ENCODE measurements at places on chromosomes 3 and 15. TPM values are rescaled to one million over a fixed set of nuclear protein-coding genes. Genes with fewer than 3 reads are reported as not detected.

CRABP1 gene
- polyA plus RNA-seq: not detected

MAP3K13 gene
- polyA plus RNA-seq: 38.4 TPM

GRCh38 chr3:40911928-40912327 lies 287.4 kb upstream of the CTNNB1 start:
- DNase-seq: no peak

DNA sequence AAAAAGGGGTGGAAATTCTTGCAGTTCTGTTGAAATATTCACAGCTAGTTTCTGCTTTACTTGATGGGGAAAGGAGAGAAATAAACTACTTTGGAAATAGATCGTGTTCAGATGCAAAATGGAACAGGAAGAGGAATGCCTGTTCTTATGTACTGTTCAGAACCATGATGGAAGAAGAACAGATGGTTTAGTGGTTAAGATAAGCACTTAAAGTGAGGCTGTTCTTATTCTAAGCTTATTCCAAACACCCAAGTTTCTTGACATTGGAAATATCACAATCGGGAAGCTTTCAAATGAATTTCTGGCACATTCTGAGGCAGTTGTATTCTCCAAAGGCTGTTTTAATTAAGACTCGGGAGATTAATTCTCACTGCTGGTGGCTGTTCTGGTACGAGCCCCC lies 228.5 kb downstream of the LSAMP start:
- no peak for DNase-seq

DNA sequence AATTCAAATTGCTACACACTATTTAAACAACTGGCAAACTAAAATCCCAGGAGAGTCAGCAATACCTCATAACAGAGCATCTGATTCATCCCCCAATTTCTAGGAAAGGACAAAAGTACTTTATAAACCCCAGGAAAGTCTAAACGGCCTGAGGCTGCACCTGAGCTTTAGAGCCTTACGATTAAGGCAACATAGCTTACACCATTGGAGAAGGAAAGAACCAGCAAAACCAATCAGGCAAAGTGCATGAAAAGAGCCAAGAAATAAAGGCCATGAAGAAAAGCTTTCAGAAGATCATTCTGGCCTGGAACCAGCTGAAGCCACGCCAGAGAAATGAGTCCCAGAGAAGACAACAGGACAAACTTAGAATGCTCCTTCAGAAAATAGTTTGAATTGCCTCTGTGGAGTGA lies 48.1 kb downstream of the PTPN9 start:
- DNase-seq: peak; percentile 68

- DNase-seq: peak; percentile 89
These were observed 1.9 kb upstream of the ALS2CL start for GRCh38 chr3:46695177-46695961.

PLAAT1 gene
- not detected for polyA plus RNA-seq

LRRIQ4 gene
- not detected for polyA plus RNA-seq

TM6SF1 gene
- 2.2 TPM for polyA plus RNA-seq

NR2E3 gene
- 0.46 TPM for polyA plus RNA-seq

FOXL2 gene
- polyA plus RNA-seq: not detected

DNA sequence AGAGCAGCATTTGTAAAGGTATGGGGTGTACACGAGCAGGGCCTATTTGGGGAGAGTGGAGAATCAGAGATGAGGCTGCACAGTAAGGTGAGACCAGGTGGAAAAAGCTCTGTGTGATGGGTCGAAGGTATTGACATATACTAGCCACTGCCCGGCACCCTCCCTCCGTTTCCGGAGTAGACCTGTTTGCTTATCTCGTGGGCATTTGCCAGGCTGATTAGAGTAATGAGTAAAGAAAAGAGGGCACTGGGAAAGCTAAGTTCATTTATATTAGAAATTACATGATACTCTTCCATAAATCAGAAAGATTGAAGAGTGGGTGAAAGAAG lies 46.2 kb upstream of the ATG7 start:
- DNase-seq: no peak

- peak; percentile 33 for DNase-seq
These were observed 2.4 kb downstream of the EHD4 start for GRCh38 chr15:41969851-41970431.

DNA sequence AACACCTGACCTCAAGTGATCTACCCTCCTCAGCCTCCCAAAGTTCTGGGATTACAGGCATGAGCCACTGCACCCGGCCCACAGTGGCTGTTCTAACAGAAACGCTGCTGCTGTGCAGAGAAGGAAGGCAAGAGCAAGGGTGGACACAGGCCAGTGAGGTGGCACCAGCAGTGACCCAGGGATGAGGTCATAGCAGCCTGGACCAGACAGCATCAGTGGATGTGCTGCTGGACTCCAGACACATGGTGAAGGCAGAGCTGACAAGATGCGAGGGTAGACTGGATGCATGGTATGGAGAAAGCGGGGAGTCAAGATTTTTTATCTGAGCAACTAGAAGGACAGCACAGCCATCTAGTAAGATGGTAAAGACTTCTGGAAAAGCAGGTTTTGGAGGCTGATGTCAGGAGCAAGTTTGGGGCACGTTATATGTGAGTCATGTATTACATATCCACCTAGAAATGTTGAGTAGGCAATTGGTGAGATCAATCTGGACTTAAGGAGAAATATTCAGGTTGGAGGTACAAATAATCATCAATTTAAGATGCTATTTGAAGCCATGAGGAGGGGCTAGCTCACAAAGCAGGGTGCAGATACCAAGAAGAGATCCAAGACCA lies 22.1 kb upstream of the TJP1 start:
- no peak for DNase-seq

DNA sequence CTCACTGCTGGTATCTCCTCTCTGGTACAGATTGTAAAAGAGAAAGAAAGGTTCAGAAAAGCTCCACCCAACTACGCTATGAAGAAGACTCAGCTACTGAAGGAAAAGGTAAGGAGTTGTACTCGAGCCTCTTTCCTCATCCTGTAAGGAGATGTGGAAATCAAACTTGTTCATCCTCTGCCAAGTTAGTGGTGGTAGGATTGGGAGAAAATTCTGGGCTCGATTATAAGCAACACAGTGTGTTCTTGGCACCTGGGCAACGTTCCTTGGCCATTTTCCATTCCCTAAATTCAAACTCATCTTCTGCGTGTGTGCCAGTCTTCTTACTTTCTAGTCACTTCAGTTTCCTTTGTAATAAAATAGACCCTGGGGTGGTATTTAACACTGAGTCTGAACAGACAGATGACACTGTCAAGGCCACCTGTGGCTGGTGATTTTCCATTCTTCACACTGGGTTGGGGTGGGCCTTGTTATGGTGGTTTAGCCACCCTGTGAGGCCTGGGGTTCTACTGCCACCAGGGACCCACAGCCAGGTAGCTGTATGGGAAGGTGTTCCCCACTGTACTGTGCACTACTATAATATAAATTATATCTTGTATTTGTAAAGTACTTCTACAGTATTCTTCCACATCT lies 17.1 kb upstream of the ITPKA start:
- no peak for DNase-seq

DNA sequence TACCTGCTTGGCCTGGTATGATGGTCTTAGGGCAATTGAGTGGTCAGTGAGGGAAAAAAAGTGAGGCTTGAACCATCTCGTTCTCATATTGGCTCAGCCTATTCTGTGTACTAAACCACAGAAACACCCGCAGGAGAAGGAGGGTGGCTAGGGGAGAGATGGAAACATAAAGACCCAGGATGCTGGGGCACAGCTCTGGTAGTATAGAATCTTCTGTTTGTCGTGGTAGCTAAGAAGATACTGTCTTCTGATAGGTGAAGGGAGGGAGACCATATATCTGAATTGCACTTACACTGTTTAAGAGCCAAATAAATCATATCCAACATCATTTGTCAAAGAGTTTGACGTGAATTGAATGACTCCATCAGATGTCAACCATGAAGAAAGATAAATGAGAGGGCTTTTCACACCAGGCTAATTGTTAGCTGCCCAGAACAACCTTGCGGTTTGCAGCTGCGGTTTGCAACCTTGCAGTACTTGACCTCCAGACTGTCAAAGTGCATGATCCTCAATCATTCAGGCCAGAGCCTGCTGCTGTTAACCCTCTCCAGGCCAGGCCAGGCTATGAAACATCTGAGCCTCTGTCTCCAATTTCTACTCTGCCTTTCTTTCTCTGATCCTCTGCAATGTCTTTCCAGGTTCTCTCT lies 40.9 kb upstream of the PIK3R4 start:
- no peak for DNase-seq

GRCh38 chr3:53892286-53892637 lies 603 bp upstream of the SELENOK start:
- no peak for DNase-seq

- no peak for DNase-seq
These were observed 250.5 kb downstream of the UACA start for GRCh38 chr15:70512772-70513362.

- no peak for DNase-seq
These were observed 12.8 kb upstream of the GATA2 start for GRCh38 chr3:128505771-128506170.

- no peak for DNase-seq
These were observed 256.4 kb downstream of the TLE3 start for GRCh38 chr15:69841113-69841828.

DNA sequence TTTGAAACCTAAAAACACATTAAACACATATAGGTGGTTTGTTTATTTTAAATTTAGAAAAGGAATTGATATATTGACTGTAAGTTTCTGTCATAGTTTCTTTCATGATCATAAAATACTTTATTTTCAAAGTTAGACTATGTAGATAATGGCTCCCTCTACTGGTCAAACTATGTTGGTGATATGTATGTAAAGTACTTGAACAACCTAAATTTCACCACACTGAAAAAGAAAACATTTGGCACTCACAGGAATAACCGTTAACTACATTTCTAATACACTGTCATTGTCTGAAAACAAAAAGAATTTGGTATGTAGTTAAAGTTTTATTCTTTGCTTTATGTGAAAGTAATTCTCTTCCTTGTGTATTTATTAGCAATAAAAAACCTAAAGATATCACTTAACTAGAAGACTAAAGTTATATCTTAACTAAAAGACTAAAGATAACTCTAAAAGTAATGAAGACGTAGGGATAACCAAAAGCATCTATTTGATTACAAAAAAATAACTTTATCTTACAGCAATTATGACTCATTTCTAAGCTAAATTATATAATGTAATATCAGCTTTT lies 427.5 kb downstream of the VGLL3 start:
- DNase-seq: no peak

- DNase-seq: peak; percentile 92
These were observed 14.0 kb upstream of the SSUH2 start for GRCh38 chr3:8658306-8659212.

DNA sequence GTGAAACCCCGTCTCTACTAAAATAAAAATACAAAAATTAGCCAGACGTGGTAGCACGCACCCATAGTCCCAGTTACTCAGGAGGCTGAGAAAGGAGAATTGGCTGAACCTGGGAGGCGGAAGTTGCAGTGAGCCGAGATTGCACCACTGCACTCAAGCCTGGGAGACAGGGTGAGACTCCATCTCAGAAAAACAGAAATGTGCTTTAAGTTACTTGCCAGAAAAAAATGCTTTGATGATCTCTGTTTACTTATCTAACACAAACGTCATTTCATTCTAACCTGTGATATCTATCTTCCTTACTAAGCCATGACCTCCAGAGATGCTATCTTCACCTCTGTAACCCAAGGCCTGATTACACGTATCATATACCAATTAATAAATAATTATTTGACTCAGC lies 7.4 kb downstream of the NKIRAS1 start:
- no peak for DNase-seq

DNA sequence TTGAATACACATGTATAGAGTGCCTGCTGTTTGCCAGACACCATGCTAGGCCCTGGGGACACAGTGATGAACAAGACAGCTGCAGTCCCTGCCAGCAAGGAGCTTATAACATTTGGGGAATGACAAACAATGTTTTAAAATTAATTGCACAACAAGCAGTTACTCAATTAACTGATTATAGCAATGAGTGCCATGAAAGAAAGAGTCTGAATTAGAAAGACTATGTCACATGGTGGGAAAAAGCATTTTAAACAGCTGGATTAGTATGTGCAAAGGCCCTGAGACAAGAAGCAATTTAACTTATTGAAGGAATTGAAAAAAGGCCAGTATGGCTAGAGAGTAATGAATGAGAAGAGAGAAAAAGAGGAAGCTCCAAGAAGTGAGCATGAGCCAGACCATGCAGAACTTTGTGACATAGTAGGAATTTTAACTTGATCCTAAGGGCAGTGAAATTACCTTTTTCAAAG lies 64.5 kb upstream of the PLXNA1 start:
- no peak for DNase-seq

GRCh38 chr15:80693682-80694610 lies 1.2 kb upstream of the ABHD17C start:
- DNase-seq: no peak

GRCh38 chr3:101423984-101424888 lies 88.8 kb downstream of the SENP7 start:
- DNase-seq: no peak

DNA sequence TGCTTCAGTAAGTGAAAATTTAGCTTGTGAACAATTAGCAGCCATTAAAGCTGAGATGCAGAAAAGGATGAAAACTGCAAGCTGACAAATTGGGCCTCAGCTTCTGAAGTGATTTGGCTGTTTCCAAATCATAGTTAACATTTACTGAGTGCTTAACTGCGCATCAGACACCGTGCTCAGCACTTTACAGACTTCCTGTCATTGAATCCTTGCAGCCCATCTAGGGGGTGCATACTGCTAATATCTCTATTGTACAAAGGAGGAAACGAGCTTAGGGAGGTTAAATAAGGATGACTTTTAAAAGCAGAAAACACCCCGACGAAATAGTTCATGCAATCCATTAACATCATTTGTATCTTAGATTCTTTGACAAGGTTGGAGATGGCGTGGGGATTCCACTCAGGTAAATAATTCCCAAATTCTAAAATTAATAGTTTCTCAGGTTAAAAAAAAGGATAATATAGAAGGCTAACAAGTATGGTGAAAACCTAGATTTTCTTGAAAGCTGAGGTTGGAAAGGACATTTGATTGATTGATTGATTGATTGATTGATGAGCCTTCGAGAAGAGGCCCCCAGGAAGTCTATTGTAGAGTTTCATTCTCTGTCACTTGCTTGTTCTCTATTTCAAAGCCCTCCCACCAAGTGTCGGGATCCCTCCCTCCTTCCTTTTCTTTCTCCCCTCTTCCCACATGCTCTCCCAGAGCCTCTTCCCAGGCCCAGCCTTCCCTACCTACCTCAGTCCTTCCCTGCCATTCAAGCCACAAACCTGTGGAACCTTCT lies 23.5 kb upstream of the EPHB3 start:
- DNase-seq: no peak

GRCh38 chr3:146701246-146701645 lies 96.1 kb upstream of the PLSCR5 start:
- no peak for DNase-seq

GRCh38 chr3:11808231-11808630 lies 38.5 kb downstream of the TAMM41 start:
- DNase-seq: no peak

- no peak for DNase-seq
These were observed 120.5 kb downstream of the FBLN2 start for GRCh38 chr3:13669457-13669856.

FBXW12 gene
- not detected for polyA plus RNA-seq

DNA sequence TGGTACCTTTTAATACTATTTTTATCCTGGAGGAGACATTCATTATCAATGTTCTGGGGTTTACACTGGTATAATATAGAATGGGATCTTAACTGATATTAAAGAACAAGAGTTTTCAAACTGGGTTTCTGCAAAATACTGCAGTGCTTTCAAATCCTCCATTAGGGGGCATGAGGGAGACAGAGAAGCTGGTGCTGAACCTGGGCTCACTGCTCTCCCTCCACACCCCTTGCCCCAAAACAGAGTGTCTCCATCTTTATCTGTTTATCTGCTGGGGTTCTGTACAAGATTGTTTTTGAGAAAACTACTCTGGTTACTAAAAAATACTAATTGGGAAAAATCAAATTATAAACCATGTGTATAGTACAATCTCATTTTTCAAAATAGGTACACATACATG lies 41.7 kb downstream of the CADPS start:
- no peak for DNase-seq

GRCh38 chr15:42009474-42009873 lies 11.4 kb downstream of the PLA2G4E start:
- DNase-seq: no peak
